ENCODE measurements at places on chromosomes 5 and 9. TPM values are rescaled to one million over a fixed set of nuclear protein-coding genes. Genes with fewer than 3 reads are reported as not detected.

The LRRC19 gene
- not detected for total RNA-seq

The GCNT4 gene
- total RNA-seq: 3.2 TPM

The IL3 gene
- 6.2 TPM for total RNA-seq

- no peak overlapping the region for H3K27ac ChIP-seq
- H3K4me3 ChIP-seq: no peak overlapping the region
- DNase-seq: no peak
- H3K36me3 ChIP-seq: no peaks in the 10 kb centered on the region
Measured at GRCh38 chr5:172920447-172920849, 38.8 kb upstream of the RPL26L1 start.

- no peak overlapping the region for H3K27ac ChIP-seq
- DNase-seq: no peak
- H3K36me3 ChIP-seq: no peaks in the 10 kb centered on the region
- no peaks in the 10 kb centered on the region for H3K4me1 ChIP-seq
Measured at GRCh38 chr5:90311401-90311800, 98.2 kb downstream of the CETN3 start.

DNA sequence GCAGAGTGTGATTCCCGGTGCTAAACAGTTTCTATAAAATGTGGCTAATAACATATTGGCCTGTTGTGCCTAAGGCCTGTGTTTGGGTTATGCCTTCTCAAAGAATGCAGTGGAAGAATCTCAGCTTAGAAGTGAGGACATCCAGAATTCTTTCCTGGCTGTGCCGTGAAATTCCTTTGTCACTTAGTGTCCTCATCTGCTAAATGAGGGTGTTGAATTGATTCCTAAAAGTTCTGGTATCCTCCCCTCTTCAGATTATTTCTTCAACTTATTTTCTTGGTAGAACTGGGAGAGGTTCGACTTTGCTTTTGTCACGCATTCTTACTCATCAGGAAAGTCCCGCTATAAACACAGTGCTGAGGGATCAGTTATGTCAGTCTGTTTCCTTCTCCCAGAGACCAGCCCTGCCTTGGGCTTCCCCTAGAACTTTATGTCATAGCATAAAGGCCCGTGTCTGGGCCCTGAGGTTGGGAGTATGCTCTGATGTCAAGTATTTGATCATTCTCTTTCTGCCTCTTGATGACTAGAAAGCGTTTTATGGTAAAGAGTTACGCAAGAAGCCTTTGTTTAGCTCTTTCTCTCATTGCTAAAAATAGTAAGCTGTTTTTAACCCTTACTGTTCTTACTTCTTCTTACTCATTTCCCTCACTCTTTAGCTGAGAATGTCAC is 29.5 kb downstream of the MTAP start:
- peak; percentile 65 for DNase-seq
- peak overlapping the region; percentile 0 for H3K4me3 ChIP-seq
- H3K36me3 ChIP-seq: peaks cover 18% of the 10 kb centered on the region
- peaks cover 68% of the 10 kb centered on the region for H3K4me1 ChIP-seq
- no peaks in the 10 kb centered on the region for H3K27me3 ChIP-seq

GRCh38 chr5:19270153-19270552 is 717.8 kb downstream of the CDH18 start:
- H3K4me3 ChIP-seq: no peak overlapping the region
- H3K36me3 ChIP-seq: no peaks in the 10 kb centered on the region
- no peak for DNase-seq
- no peaks in the 10 kb centered on the region for H3K4me1 ChIP-seq

GRCh38 chr9:113612828-113613227 is 149.3 kb downstream of the RGS3 start:
- no peak overlapping the region for H3K4me3 ChIP-seq
- no peak for DNase-seq
- no peaks in the 10 kb centered on the region for H3K27me3 ChIP-seq
- no peak overlapping the region for H3K27ac ChIP-seq
- no peaks in the 10 kb centered on the region for H3K36me3 ChIP-seq
- H3K4me1 ChIP-seq: peaks cover 42% of the 10 kb centered on the region

- no peak for DNase-seq
- no peaks in the 10 kb centered on the region for H3K27me3 ChIP-seq
Measured at GRCh38 chr5:179267671-179268083, 77.6 kb downstream of the ADAMTS2 start.

- peaks cover 63% of the 10 kb centered on the region for H3K4me1 ChIP-seq
- DNase-seq: no peak
- H3K36me3 ChIP-seq: peaks cover 2% of the 10 kb centered on the region
- peaks cover 78% of the 10 kb centered on the region for H3K27me3 ChIP-seq
- peak overlapping the region; percentile 70 for H3K4me3 ChIP-seq
Measured at GRCh38 chr5:50964746-50965653, 298.6 kb downstream of the PARP8 start.

DNA sequence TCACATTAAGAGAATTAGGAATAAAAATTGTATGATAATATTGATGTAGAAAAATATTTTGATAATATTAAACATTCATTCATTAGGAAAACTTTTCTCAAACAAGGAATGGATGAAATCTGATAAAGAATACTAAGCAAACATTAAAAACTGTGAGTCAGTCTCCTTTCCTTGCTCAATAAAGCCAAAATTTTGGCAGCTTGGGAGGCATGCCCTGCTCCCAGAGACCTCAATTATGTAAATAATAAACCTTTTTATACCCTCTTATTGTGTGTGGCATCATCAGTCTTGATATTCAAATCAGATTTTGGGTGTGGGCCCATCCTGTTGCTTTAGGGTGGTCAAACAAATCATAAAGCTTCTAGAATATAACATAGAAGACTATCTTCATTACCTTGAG is 36.6 kb upstream of the CCL21 start:
- no peak overlapping the region for H3K4me3 ChIP-seq
- no peak overlapping the region for H3K27ac ChIP-seq
- no peak for DNase-seq
- H3K36me3 ChIP-seq: no peaks in the 10 kb centered on the region
- peaks cover 32% of the 10 kb centered on the region for H3K27me3 ChIP-seq

DNA sequence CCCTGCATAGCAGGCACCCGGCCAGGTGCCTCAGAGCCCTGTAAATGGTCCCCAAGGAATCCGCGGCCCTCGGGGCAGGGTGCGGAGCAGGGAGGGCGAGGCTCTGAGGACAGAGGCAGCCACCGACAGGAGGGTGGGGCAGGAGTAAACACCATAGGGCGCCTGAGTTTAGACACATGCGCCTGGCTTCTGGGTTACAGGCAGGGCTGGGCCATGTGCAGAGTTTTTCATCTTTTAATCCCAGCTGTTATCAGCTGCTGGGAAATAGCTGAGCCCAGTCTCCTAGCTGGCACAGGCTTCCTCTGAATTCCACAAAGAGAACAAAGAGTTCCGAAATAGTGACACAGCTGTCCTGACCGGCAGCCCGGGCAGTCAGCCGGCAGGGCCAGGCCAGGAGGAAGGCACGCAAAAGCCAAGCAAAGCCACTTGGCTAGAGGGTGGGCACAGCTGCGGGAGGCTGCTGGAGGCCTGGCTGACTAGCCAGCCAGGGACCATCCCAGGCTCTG is 98.9 kb upstream of the PHYKPL start:
- H3K4me3 ChIP-seq: no peak overlapping the region
- H3K36me3 ChIP-seq: no peaks in the 10 kb centered on the region
- DNase-seq: no peak
- H3K27ac ChIP-seq: no peak overlapping the region
- H3K4me1 ChIP-seq: peaks cover 6% of the 10 kb centered on the region

DNA sequence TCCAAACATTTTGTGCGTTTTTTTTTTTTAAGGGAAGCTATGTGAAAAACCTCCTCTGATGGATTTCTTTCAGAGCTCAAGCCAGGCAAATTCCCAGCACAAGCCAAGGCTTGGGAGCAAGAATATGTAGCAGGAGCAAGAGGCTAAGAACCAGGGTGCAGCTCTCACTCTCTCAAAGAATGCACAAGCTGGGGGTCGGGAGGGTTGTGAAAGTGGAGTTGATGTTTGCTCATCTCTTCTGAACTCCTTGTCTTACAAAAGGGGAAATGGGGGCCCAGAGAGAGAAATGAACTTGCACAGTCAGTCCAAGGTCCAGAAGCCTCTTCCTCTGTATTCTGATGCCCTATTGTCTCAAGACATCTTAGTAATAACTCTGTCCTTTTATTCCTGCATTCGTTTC is 7.7 kb upstream of the TRAF1 start:
- H3K4me3 ChIP-seq: peak overlapping the region; percentile 67
- peaks cover 81% of the 10 kb centered on the region for H3K4me1 ChIP-seq
- DNase-seq: no peak
- peak overlapping the region; percentile 96 for H3K27ac ChIP-seq
- H3K27me3 ChIP-seq: no peaks in the 10 kb centered on the region
- no peaks in the 10 kb centered on the region for H3K36me3 ChIP-seq

DNA sequence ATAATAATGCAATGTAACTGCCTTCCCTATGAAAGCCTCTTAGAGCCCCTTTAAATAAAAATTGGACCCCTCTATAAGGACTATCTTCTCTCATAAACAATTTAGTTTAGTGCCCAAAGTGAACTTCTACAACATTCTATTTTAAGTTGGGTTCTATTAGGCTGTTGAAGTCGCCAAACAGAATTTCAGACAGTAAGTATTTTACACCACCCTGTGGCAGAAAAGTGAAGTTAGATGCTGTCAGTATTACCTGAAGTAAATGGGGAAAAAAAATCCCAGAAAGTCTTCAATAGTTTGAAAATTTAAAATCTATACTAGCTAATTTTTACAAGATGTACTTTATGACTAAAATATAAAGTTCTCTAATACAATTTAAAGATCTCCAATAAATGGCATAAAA is 29.5 kb downstream of the CAAP1 start:
- DNase-seq: no peak
- peaks cover 2% of the 10 kb centered on the region for H3K36me3 ChIP-seq
- no peak overlapping the region for H3K4me3 ChIP-seq
- no peaks in the 10 kb centered on the region for H3K27me3 ChIP-seq
- no peak overlapping the region for H3K27ac ChIP-seq

GRCh38 chr9:105632807-105633206 is 29.4 kb upstream of the TAL2 start:
- H3K4me3 ChIP-seq: no peak overlapping the region
- peaks cover 2% of the 10 kb centered on the region for H3K36me3 ChIP-seq
- H3K27me3 ChIP-seq: no peaks in the 10 kb centered on the region
- DNase-seq: no peak
- no peak overlapping the region for H3K27ac ChIP-seq

All from activated T-cell treated with anti-CD3 and anti-CD28 coated beads, Interleukin-2, amount 50 U/mL, for 72 hours (primary cell).